ENCODE measurements at places on chromosomes 13 and 19. TPM values are rescaled to one million over a fixed set of nuclear protein-coding genes. Genes with fewer than 3 reads are reported as not detected.

Gene CD177
- not detected for polyA plus RNA-seq

Gene CCL25
- not detected for polyA plus RNA-seq

Gene F7
- polyA plus RNA-seq: 0.14 TPM

Gene SLITRK5
- not detected for polyA plus RNA-seq

Gene SHISA2
- polyA plus RNA-seq: not detected

Gene GGACT
- 9.2 TPM for polyA plus RNA-seq

Gene NANOS3
- not detected for polyA plus RNA-seq

Gene CEACAM16
- not detected for polyA plus RNA-seq

Gene CGB1
- polyA plus RNA-seq: not detected

Gene KDM4B
- polyA plus RNA-seq: 14.6 TPM

Gene AMER2
- polyA plus RNA-seq: not detected

Gene ZGLP1
- 0.56 TPM for polyA plus RNA-seq

Gene BIVM
- polyA plus RNA-seq: 14.2 TPM

Gene ZNF471
- polyA plus RNA-seq: 0.09 TPM

Gene NXNL1
- polyA plus RNA-seq: not detected

Gene OR1I1
- not detected for polyA plus RNA-seq

Gene PTH2
- polyA plus RNA-seq: not detected

Gene RINL
- 42.6 TPM for polyA plus RNA-seq

Gene KLHL1
- not detected for polyA plus RNA-seq

Gene ELF1
- 139 TPM for polyA plus RNA-seq

Gene ZNF793
- 1.1 TPM for polyA plus RNA-seq

Gene CLEC17A
- polyA plus RNA-seq: not detected

Gene NALCN
- polyA plus RNA-seq: not detected

Gene DKKL1
- polyA plus RNA-seq: not detected

Gene GAPDHS
- polyA plus RNA-seq: not detected

Gene KLK4
- not detected for polyA plus RNA-seq
